Amygdala (tissue), 56 donors: ENCODE measurements at places on chromosomes 2 and 18.

- DNase-seq = no peak
Measured at GRCh38 chr2:171652416-171652785, 34.9 kb upstream of the DYNC1I2 start.

DNA sequence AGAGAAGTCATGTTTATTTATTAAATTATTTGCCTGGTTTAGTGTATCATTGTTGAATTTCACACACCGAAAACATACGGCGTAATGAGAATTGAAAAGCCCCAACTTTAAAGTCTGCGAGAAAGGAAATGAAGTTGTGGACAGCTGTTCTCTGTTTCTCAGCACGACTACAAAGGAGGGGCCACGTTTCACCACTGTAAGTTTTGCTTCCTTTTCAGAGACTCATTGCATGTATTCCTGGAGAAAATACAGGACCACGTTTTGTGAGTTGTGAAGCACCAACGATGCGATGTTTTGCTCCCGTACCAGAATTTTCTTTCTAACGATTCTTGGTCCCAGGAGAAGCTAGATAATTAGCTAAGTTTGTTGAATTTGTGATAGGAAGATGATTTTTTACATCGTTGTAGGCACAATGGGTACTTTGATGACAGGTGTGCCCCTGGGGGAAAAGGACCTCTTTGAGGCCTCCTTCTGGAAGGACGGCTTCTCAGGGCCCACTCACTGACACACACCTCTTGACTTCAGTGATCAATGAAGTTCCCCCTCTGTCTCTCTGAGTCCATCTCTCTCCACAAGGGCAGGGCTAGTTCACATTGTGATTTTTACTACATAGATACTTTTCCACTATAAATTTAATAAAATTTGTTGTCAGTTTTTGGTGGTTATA lies 23.7 kb upstream of the ACKR3 start:
- no peak for DNase-seq

- DNase-seq = no peak
Measured at GRCh38 chr2:240402566-240403272, 32.7 kb upstream of the GPC1 start.

- DNase-seq = no peak
Measured at GRCh38 chr2:98037666-98038336, 42.1 kb upstream of the TMEM131 start.

DNA sequence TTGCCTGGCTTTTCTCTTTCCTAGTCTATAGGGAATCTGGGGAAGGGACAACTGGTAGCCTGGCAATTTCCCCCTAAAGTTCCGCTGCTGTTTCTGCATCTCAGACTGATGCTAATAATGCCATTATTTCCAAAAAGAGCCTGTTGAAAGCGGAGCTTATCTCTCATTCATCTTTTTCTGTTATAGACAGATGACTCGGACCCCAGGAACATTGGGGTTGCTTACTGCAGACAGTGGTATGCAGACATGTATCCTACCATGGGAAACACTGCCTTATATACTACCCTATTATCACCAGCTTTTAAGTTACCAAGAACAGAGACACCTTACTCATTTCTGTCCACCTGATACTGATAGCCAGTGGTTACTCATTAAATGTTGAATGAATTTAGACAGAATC lies 15.3 kb downstream of the ETAA1 start:
- no peak for DNase-seq

DNA sequence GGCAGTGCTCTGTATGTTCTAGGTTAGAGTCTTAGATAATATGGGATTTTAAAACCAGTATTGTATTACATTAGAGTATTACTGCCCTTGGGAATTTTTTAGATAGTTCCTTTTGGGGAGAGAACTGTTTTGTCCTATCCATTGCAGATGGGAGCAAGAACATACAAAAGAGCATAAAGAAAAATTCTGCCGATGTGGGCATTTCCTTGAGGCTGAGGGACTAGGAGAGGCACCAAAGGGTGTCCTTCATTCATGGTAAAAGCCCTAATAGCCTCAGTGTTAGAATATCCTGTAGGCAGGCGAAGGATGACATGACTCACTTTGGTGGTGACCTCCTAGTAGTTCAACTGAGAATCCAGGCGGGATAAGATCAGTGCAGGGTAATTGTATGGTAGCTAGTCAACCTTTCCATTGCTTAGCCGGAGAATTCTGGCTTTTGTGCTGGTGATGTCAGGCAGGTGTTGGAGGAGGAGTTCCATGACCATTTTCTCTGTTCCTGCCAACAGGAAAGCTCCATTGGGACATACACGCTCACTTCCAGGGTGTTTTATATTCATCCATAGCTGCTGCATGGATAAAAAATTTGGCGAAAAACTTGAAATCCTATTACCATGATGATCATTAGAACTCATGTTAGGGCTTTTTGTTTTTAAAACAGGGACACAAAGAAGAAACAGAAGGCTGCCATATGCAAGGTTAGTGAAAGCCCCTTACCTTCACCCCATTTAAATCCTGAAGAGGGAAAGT lies 28.1 kb downstream of the EPAS1 start:
- DNase-seq = no peak

- DNase-seq = no peak
Measured at GRCh38 chr18:8329186-8329771, 280.0 kb upstream of the RAB12 start.

DNA sequence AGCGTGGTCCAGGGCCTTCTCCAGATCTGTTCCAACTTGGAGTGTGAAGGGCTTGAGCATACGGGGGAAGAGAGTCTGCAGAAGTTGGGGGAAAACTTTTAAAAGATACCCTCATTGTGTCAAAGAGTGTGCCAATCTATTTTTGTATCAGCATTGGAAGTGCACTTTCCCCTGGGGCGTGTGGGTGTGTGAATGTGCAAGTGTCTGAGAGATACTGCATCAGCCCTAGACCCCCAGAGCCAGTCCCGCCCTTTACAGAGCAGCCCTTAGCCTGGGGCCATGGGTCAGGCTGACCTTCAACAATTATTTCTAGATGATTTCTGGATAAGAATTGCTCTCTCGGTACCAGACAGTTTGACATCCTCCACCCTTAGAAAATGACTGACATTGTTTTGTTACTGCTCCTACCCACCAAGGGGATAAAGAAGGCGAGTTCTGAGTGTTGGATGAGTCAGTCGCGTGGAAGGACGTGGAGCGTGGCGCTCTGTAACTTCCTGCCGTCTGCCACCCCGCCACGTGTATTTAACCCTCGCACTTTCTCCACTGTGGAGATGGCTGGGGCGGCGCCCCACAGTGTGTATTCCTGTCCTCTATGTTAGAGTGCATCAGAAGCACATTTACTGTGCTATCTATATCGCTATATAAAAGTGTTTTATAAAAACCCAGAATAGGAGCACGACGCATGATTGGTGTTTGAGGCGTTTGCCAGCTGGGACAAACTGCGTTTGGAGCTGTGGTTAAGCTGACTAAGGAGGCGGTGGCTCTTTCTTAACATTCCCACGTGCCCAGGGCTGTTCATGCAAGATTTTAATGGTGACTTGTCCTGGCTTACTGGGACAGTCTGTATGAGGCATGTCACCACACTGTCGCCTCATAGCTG lies 122.6 kb downstream of the CABLES1 start:
- no peak for DNase-seq

GRCh38 chr2:7427293-7428060 lies 510.3 kb downstream of the RNF144A start:
- no peak for DNase-seq

DNA sequence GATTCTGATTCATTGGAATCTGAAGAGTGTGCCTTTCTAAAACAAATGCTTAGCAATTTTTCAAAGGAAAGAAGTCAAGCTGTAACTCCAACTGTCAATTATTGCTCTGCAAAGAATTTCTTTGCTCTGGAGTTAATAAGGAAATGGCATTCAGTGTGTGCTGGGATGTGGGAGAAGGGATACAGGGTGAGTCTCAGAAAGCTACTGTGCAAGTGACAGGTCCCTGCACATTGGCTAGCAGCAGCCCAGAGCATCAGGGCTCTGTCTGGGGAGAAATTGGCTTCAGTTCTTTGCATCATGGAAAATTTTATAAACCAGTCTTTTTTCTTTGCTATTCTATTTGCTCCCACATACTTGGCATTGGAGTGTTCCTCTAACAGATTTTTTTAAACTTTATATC lies 1.1 kb upstream of the SYT4 start:
- no peak for DNase-seq
